ENCODE measurements at places on chromosomes 4 and X.

- no peak for DNase-seq
Measured at GRCh38 chrX:43822014-43822413, 60.2 kb downstream of the MAOB start.

DNA sequence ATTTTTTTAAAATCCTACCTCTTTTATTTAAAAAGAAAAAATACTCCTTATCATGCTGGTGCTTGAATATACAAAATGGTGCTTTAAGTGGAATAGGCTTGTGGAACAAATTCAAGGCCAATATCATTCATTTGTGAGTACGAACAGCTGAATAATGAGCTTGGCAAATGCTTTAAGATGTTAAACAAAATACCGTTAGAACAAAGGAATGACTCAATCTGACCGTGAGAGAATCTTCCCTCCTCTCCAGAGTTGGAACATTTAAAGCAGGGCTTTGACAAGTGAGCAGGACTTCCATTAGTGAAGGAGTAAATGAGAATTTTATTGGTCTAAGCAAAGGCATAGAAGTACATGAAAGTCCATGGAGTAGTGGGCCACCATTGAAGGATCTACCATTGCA, 74.5 kb downstream of the DCLK2 start:
- DNase-seq, result no peak

DNA sequence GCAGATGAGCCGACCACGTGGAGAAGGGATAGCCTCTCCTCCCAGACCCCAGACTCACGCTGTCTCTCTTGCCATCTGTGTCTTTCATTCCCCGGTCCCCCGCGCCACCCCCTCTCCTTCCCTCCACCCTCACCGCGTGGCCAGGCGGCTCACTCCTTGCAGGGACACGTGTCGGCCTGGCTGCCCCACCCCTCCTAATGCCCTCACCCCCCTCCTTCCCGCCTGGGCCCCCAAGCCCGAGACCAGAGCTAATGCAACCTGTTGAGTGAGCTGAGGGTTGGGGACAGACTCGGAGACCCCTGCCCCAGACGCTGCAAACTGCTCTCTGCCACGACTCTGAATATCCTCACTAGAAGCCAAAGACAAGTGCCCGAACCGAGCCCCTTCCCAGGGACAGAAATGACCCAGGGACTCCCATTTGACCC, 1.8 kb downstream of the SLC38A5 start:
- DNase-seq, result no peak

DNA sequence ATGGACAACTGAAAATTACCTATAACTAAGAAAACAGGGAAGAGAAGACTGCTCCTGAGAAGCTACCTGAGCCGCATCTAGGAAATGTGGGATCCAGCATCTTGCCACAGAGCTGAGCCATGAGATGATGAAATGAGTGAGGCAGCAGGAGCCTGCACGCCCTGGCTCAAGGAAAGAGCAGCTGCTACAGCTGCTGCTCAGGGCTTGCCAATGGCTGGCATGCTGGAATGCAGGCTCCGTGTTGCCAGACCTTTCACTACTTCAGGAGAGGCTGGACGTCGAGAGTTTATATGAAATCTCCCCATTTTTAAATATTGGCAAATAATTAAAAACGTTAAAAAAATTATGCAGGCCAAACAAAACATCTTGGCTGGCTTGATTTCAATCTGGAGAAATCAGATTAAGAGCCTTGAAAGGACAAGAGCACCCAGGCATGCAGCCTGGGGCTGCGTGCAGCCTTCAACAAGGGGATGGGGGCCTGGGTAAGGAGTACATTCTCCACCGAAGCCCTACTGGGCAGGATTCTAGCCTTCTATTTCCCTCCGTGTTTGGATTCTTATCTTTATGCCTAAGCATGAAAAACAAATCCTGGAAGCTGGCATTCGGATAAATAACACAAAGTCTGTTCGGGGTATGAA, 227.6 kb downstream of the NR3C2 start:
- no peak for DNase-seq

DNA sequence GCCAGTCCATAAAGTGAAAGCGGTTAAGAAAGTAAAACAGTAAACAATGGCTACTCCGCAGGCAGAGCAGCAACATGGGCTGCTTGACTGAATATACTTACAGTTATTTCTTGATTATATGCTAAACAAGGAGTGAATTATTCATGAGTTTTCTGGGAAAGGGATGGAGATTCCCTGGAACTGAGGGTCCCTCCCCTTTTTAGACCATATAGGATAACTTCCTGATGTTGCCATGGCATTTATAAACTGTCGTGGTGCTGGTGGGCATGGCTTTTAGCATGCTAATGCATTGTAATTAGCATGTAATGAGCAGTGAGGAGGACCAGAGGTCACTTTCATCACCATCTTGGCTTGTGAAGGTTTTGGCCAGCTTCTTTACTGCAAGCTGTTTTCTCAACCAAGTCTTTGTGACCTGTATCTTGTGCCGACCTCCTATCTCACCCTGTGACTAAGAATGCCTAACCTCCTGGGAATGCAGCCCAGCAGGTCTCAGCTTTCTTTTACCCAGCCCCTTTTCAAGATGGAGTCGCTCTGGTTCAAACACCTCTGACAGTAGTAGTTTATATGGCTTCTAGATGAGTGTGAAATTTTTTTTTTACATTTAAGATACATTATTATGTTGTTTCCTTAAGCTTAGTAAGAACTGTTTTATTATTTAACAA, 514.8 kb upstream of the TENM3 start:
- no peak for DNase-seq

DNA sequence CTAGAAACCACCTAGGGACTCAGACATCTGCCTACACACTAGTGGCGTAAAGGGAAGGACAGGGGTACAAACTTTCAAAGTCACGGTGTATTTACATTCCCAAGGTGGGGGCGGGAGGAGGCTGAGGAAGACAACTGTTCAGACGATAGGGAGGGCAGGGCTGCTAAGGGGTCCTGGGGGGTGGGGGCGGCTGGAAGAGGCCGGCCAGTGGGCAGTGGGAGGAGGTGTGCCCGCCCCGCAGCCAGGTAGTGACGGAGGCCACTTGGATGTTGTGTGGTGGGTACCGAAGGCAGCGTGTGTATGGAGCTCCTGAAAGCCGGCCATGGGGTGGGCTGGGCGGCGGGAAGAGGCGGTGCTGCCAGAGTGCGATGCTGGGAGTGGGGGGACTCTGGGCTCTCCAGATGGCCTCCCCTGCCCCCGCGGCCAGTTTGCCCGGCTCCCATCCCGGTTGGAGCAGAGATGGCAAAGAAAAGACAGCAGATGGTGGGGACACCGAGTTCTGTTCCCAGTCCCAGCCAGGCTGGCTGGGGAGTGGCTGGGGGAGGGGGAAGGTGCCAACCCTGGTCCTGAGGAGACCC, 24.2 kb downstream of the L1CAM start:
- no peak for DNase-seq

DNA sequence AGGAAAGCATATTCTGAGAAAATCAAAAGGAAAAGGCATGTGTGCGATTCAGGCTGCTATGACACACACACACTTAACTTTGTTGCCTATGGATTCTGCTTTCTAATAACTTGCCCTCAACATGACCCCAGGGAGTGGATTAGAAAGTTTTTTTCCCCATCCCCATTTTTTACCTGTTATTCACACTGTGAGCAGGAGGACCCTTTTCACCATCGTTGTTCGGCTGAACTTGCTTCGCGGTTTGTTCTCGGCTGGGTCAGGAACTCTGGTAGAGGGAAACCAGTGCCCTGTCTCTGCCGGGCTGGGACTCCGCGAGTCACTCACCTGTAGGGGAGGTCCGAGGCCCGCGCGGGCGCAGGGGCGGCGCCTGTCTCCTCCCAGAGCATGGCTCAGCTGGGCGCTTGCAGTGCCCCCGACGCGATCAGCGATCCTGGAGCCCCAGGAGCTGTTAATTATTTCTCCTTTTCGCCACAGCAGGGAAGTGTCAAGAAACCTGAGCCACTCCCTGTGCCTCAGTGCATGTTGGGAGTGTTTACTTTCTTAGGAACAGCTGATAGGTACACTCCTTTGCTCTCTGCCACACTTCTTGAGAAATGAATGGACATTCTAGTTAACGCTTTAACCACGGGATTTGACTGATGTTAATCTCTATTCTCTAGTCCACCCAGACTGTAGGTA, at the start of gene RASSF6:
TSS of gene RASSF6 (minus strand) at position 322 of the 678 bp plus-strand sequence. CDS start 8,641 bp downstream, outside the sequence.
- DNase-seq, result peak; percentile 69

- no peak for DNase-seq
Measured at GRCh38 chrX:130097507-130098209, 12.6 kb downstream of the ELF4 start.

DNA sequence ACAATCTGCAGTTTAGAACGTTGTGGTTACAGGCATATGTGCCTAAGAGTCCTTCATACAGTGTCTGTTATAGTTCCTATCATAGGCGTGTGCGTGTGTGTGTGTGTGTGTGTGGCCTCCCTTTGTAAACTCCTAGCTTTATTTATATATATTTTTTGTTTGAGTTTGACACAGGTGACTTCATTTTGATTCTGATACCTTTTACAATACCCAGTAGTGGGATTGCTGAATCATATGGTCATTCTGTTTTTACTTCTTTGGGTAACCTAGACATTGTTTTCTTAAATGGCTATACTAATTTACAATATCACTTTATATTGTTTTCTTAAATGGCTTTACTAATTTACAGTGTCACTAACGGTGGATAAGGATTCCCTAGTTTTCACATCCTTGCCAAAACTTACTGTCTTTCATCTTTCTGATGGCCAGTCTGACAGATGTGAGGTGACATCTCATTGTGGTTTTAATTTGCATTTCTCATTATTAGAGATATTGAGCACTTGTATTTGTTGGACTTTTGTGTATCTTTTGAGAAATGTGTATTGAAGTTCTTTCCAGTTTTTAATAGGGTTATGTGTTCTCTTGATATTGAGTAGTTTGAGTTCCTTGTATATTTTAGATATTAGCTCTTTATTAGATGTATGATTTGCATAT, 211.1 kb upstream of the NUDT6 start:
- DNase-seq, result no peak

DNA sequence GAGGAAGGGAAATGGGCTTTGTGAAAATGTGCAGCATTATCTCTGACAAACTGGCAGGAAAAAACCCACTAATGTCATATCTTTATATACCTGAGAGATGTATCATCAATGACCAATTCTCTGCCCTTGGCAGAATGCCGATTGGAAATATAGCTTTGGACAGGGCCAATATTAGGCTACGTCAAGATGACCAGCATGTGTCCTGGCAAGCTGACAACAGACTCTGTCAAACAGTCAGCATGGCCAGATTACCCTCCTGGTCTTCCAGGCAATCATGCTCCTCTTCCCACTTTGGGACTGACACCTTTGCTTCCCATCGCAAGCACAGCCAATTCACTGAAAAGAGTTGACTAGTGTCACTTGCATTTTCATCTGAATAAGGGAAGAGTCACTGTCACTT, 57.0 kb downstream of the SORBS2 start:
- no peak for DNase-seq

- DNase-seq, result no peak
Measured at GRCh38 chrX:7145454-7145853, 2.1 kb upstream of the STS start.

GRCh38 chr4:41537292-41537890, 566 bp upstream of the LIMCH1 start:
- no peak for DNase-seq

DNA sequence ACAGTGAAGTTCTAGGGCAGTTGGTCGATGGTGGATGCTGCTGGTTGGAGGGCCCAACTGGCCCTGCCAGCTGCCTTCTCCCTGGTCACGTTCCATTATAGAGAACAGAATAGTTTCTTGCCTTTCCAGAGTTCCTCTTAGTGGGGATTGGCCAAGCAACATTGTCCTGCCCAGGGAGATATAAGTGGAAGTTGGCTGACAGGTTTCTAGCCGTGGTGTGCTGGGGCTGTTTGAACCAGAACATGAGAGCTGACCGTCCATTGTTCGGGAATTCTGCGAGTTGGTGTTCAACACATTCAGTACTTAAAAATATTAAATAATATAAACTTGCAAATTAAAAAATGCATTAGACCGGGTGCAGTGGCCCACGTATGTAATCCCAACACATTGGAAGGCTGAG, 3.5 kb upstream of the AFAP1 start:
- no peak for DNase-seq

GRCh38 chrX:129640737-129641136, 14.0 kb downstream of the APLN start:
- DNase-seq, result no peak

GRCh38 chr4:46146993-46147392, 23.1 kb upstream of the GABRG1 start:
- DNase-seq, result no peak

DNA sequence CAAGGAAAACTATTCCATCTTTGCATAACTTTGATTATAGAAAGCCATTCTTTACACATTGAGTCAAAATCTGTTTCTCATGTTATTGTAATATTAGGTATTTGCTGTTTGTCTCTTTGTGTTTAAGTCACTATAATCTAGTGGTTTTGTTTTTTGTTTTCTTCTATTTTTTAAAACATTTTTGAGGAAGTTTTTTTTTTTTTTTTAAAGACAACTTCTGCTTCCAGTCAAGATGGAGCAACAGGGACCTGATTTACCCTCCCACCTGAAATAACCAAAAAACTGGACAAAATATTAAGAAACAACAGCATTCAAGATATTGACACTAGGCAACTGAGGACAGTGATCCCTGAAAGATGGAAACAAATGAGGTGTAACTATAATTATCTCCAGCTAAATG, 18.4 kb upstream of the NSUN7 start:
- DNase-seq, result no peak

GRCh38 chr4:20254511-20255250, 3.0 kb downstream of the SLIT2 start:
- DNase-seq, result no peak

DNA sequence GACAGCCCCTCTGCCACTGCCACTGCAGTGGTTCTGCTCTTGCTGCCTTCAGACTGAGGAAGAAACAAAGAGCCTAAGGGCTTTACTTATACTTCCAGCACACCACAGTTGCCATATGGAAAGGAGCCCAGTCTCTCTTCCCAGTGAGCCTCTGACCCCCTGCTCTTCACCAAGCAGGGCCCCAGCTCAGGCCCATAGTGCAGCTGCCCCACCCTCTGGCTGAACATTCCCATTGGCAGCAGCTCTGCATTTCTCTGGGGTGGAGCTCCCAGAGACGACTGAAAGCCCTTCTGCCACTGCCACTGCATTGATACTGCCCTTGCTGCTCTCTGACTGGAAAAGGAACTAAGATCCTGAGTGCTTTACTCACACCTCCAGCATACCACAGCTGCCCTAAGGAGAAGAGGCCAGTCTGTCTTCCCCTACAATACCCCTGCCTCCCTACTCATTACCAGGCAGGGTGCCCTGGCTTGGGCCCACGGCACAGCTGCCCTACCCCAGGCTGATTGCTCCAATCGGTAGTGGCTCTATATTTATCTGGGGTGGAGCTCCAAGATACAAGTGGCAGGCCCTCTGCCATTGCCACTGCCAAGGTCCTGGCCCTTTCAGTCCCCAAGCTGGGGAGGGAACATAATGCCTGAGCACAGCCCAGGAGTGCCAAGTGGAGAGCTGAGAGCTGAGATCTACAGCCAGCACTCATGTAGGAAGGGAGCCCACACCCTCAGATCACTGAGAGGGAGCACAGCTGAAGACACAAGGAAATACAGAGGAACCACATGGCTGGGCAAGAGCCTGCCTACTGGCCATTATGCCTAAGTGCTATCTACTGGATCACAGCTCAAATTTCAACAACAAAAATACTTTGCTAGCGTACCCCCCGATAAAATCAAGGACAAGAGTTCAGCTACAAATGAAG, 36.0 kb downstream of the AWAT2 start:
- DNase-seq, result no peak

- no peak for DNase-seq
Measured at GRCh38 chr4:185286571-185286970, 77.2 kb downstream of the SNX25 start.

GRCh38 chrX:104098919-104099318, 13.4 kb upstream of the ZCCHC18 start:
- DNase-seq, result no peak
